Hindlimb muscle (tissue), 1 donor: ENCODE measurements at places on chromosomes 12 and 14.
A peak's percentile ranks its signal among the peaks of the same experiment; 100 is the strongest.

DNA sequence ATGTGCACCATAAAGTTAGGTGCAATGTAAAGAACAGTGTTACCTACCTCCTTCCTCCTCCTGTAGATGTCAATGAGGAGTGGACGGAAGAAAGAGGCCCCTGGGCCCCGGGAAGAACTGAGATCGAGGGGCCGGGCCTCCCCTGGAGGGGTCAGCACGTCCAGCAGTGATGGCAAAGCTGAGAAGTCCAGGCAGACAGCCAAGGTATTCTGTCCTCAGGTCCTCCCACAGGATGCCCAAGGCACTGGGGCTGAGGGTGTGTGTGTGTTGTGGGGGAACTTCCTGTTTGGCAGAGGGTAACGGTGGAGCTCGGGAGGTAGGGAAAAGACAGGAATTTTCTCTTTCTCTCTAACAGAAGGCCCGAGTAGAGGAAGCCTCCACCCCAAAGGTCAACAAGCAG is 6.4 kb downstream of the ATN1 start:
- DNase-seq, result no peak

DNA sequence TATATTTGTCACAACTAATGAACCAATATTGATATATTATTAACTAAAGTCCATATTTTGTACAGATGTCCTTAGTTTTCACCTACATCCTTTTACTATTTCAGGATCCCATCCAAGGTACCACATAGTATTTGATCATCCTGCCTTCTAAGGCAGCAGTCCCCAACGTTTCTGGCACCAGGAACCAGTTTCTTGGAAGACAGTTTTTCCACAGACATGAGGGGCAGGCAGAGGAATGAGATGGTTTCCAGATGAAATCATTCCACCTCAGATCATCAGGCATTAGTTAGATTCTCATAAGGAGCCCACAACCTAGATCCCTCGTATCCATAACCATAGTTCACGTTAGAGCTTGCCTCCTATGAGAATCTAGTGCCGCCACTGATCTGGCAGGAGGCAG is 82.8 kb upstream of the BCL2L14 start:
- no peak for DNase-seq

- no peak for DNase-seq
These were observed 58.7 kb upstream of the G2E3 start for GRCh38 chr14:30500222-30500621.

DNA sequence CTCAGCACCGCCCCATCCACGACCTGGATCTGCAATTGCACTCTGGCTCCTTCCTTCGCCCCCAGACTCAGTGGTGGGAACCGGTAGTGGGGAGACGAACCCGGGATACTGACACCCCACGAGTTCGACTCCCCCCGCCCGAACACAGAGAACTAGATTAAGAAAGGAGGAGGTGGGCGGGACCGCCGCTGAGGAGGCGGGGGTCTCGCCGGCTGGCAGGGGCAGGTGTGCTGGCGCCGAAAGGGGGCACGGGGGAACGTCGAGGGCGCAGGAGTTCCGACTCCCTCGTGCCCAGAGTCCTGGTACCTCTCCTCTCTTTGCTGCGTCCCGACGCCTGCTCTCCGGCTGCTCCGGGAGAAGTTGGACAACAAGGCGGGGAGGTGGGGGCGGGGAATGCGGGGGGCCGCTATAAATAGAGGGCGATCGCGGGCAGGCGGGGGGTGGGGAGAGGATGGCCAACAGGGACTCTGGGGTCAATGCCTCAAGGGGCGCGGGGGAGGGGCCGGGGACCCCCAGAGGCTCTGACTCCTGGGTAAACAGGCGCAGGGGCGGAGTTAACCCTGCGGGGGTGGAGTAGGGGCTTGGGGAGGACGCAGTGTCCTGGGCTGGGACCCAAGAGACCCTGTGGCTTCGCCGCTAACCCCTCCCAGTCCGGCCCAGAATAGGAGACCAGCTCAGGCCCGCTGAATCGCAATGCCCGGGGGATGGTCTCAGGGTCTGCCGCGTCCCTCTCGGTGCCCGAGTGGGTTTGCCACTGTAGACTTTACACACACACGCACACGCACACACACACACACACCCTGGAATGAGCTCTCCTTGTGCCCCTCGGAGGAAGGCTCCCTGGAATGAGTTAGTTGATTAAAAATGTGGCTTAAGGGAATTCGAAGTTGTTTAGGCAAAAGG is 761 bp upstream of the NDRG2 start:
- peak; percentile 43 for DNase-seq

DNA sequence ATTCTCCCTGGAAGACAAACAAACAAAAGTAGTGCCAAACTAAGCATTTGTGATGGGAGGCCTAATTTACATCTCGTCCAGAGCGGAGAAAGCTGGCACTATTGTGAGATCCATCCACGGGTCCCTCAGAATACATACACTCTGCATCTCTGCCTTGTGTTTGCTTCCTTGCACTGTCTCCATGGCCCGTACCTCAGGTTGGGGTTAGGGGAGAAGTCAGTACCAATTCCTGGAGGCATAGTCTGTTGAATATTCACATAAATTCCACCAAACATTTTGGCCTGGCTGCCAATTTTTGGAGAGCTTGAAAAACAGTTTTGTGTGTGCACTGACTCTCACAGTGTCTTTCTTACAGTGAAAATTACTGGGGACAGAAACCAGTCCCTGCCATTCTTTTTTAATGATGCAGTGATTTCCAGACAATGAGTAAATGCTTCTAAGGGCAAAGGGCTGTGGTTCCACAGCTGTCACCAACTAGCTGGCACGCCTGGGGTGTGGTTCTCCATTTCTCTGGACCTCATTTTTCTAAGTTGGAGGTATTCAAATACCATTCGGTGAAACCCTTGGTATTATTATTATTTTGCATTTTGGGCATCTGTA is 119.7 kb upstream of the HIF1A start:
- no peak for DNase-seq

GRCh38 chr14:91349481-91350074 is 68.0 kb downstream of the CCDC88C start:
- no peak for DNase-seq
